Activated effector memory CD4-positive, alpha-beta T cell treated with Interleukin-2 at 50 U/mL for 16 hours (primary cell): ENCODE measurements at places on chromosomes 16 and 17.
A peak's percentile ranks its signal among the peaks of the same experiment; 100 is the strongest.

- no peak for DNase-seq
Observed at GRCh38 chr16:2154533-2155090, 970 bp upstream of the TRAF7 start.

GRCh38 chr17:71071837-71072236 is 902.5 kb downstream of the KCNJ2 start:
- no peak for DNase-seq

- no peak for DNase-seq
Observed at GRCh38 chr17:77526259-77526711, 385.5 kb downstream of the SEC14L1 start.

DNA sequence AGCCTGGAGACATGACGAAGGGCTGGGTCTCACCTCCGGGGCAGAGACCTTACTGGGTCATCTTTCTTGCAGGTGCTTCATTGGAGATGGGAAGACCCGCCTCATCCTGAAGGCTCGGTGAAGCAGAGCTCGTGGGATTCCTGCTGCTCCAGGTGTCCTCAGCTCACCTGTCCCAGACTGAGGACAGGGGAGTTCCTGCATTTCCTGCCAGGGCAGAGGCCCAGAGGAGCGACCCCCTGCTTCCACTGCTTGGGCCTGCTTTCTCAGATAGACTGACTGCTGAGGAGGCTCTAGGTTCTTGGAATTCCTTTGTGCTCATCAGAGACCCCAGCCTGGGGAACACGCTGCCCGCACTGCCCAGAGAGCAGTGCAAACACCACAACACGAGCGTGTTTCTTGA is 11.6 kb downstream of the AQP8 start:
- no peak for DNase-seq

- DNase-seq, result peak; percentile 54
Observed at GRCh38 chr17:82236142-82236971, 7.5 kb downstream of the SLC16A3 start.

DNA sequence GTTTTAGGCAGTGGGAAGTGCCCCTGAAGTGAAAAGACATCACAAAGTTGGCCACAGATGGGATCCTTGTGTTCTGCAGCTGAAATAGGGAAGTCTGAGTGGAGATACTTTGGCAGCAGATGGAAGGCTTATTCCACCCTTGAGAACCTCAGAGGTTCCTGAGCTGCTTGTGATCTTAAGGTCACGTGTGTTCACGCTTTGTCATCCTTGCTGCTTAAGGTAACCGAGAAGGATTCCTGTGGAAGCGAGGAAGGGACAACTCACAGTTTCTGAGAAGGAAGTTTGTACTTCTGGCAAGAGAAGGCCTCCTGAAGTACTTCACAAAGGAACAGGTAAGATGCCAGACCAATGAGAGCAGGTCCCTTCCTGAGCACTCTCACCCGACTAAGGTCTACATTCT is 12.2 kb downstream of the ADAP2 start:
- DNase-seq, result no peak

DNA sequence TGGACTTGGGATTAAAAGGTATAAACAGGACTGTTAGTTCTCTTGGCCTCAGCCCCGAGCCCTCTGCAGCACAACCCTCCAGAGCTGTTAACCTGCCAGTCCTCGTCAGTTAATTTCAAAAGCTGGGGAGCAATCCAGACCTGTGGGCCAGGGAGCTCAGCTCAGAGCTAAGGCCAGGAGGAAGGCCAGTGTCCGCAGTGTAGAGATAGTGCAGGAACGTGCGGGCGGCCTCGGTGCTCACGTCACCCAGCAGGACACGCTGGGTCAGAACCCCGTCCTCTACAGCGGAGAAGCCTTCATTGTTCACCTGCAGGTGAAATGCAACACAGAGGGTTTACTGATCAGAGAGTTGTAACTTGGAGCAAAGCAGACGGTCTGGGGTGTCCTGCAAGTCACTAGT is 15.4 kb upstream of the NLRC3 start:
- no peak for DNase-seq

- no peak for DNase-seq
Observed at GRCh38 chr17:42409523-42410318, 13.3 kb downstream of the CAVIN1 start.

DNA sequence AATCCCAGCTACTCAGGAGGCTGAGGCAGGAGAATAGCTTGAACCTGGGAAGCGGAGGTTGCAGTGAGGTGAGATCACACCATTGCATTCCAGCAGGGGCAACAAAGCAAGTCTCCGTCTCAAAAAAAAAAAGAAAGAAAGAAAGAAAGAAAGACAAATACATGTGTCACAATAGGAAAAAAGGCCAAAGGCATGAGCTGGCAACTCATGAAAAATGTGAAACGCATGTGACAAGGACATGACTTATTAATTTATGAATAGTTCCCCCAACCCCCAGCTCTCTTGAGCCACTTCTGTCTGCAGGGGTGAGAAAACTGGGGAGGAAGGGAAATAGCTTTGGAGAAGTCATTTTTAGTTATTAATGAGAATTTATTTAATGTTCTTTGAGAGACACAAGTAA is 120.6 kb downstream of the AIPL1 start:
- no peak for DNase-seq

- no peak for DNase-seq
Observed at GRCh38 chr17:73099511-73099910, 7.0 kb upstream of the SLC39A11 start.

- DNase-seq, result no peak
Observed at GRCh38 chr17:28563475-28563874, 7.8 kb downstream of the PIGS start.

DNA sequence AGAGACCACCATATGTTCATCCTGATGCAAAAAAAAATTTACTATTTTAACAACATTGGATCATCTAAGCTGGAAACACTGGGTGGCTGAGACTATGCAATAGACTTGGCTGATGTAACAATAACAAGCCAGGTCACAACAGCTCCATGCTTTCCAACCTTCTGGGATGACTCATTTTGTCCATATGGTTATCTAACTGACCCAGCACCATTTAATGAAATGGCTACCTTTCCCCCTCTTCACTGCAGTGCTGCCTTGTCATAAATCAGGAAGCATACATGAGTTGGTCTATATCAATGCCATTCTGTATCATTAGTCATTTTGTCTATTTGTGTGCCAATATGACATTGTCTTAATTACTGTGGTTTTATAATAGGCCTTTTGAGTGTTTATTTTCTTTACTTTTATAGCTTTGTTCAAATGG is 217.6 kb upstream of the KCNJ16 start:
- DNase-seq, result no peak

DNA sequence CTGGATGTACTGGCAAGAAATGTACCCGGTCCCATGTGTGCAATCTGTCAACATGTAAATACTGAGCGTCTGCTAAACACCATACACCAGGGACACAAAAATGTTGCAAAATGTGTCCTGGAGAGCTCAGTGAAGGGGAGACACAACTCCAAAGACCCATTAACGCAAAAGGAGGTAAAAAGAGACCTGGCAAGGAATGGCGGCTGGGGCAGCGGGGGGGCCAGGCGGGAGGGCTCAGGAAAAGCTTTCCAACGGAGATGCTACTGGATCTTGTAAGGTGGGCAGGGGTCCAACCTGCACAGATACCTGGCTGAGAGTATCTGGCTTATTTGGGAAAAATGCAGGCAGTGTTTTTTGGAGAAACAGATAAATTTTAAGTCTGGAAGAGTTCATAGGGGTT is 40.7 kb downstream of the ADCY9 start:
- no peak for DNase-seq

GRCh38 chr17:55246583-55246982 is 18.2 kb upstream of the HLF start:
- DNase-seq, result no peak

DNA sequence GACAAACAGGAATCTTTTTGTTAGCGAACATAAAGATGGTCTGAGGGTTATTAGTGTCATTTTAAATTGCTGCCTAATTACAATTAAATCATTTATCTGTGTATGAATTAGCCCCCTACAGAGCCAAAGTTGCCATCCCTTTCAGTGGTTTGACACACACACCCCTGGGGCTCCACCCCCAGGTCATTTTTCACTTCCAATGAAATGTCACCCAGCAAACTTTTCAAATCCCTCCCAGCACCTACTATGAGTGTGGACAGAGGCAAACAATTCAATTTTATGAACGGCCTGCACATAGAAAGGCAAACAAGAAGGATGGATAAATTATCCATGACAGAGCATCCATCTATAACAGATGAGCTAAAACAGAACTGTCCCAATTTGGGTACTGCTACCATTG is 2.4 kb downstream of the MYH10 start:
- no peak for DNase-seq

GRCh38 chr16:19974607-19975006 is 90.0 kb upstream of the GPRC5B start:
- DNase-seq, result no peak

DNA sequence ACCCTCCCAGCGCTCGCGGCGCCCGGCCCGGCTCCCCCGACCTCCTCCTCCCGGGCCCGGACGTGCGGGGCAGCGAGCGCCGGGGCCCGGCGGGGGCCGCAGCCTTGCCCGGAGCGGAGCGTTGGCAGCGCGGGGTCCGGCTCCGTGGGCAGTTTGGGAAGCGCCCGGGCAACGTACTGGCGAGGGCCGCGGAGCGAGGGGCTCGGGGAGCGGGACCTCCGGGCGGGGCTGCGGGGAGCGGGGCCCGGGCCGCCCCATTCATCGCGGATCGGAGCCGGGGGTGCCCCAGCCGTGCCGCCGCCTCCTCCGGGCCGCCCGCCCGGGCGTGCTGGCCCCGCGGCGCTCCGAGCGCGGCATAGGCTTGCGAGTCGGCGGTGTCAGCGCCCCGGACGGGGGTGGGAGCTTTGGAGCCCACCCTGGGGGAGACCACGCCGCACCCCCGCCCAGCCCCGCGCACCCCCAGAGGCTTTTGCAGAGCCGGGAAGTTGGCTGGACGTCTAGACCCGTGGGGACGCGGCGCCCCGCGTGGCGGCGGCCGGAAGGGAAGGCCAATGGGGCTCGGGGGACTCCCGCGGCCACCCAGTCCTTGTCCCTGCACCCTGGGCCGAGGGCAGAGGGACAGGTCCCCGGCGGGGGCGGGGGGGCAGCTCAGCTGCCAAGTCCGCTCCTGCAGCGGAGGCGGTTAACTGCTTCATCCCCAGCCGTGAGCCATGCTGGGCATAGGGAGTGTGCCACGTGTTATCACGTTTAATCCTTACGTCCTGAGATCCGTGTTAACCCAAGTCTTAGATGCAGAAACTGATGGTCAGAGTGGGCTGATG is 852 bp downstream of the ZNF469 start:
- DNase-seq, result no peak

GRCh38 chr17:48892940-48893645 is 506 bp downstream of the ATP5MC1 start:
- DNase-seq, result no peak

DNA sequence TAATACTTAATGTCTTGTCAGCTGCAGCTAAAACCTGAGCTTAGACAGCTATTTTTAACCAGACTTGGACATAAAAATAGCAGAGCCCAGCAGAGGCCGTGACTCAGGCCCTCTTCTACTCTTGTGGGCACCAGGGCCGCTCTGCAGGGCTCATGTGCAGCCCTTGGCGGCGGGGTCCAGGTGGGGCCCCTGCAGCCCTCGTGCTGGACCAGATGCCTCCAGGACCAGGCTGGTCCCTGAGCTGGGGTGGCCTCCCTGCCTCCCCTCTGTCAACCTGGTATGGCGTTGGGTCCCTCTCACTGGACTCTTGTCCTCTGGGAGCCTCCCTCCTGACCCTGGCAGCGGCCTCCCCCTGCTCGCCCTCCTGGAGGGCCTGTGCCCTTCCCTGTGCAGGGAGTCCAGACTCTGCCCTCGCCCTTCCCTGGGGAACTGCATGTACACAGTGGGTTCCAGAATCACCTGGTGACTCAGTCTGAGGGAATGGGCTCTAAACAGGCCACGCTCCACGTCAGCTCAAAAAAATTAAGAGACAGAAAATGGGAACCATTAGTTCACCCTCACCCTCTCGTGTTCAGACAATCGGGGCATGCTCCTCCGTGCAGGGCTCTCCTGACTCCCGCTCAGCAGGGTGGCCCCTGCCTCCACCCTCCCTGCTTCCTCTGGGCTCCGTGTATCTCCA is 9.7 kb downstream of the CDK5R1 start:
- no peak for DNase-seq

DNA sequence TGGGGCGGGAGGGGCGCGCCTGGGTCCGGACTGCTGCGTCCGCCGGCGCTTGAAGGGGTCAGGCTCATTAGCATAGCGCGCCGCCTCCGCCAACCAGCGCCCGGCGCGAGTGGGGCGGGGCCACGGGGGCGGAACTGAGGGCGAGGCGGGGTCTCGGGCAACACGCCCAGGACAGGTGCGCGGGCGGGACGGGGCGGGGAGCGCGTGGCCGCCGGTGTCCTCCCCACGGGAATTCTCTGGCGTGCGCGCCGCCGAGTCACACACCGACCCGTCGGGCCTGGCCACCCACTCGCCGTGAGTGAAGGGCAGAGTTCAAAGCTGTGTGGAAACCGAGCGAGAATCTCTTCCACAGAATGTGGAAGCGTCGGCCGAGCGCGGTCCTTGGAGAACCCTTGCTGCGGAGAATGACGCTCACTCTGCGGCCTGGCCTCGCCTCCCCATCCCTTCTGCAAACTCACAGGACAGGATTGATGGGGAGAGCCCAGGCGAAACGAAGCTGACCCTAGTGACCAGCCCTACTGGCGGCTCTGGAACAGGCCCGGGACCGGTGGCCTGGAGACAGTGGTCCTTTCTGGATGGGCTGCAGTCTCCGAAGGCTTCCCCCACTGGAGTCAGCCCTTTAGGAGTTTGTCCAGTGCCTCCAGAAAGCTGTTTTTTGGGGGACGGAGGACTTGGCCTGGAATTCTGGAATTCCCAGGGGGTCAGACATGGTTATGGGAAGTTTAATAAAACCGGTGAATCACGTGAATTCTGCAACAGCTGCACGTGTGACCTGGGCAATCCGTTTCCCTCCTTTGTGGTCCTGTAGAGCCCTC is at the start of gene SNAI3:
Gene SNAI3 (minus strand): TSS at position 69 of the 815 bp plus-strand sequence. CDS start 101 bp downstream, outside the sequence.
- peak; percentile 81 for DNase-seq
